ENCODE measurements at places on chromosomes 3 and 15. TPM values are rescaled to one million over a fixed set of nuclear protein-coding genes. Genes with fewer than 3 reads are reported as not detected.

Gene FBXL2
- 8.9 TPM for total RNA-seq

DNA sequence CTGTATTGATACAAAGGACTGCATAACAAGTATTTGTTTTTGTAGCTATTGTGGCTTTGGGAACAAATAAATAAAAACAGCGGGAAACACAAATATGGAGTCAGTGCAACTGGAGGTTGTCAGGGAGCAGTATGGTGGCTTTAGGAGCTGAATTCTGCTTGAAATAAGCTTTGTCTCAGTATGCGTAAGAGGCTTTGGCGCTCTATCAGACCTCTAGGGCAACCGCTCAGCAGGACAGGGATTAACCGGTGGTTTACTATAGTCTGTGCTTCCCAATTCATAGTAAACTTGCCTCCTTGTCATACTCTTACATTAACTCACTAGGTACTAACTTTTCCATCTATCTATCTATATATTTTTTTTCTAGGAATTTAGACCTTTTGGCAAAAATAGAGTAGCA, 104.6 kb downstream of the ZIC1 start:
- DNase-seq, result no peak
- H3K36me3 ChIP-seq, result no peaks in the 10 kb centered on the region
- no peaks in the 10 kb centered on the region for H3K4me1 ChIP-seq
- no peak overlapping the region for H3K4me3 ChIP-seq
- no peak overlapping the region for H3K27ac ChIP-seq

GRCh38 chr3:152646004-152646403, 188.9 kb upstream of the P2RY1 start:
- DNase-seq, result no peak
- no peak overlapping the region for H3K27ac ChIP-seq
- no peaks in the 10 kb centered on the region for H3K4me1 ChIP-seq
- no peak overlapping the region for H3K4me3 ChIP-seq
- H3K27me3 ChIP-seq, result no peaks in the 10 kb centered on the region

DNA sequence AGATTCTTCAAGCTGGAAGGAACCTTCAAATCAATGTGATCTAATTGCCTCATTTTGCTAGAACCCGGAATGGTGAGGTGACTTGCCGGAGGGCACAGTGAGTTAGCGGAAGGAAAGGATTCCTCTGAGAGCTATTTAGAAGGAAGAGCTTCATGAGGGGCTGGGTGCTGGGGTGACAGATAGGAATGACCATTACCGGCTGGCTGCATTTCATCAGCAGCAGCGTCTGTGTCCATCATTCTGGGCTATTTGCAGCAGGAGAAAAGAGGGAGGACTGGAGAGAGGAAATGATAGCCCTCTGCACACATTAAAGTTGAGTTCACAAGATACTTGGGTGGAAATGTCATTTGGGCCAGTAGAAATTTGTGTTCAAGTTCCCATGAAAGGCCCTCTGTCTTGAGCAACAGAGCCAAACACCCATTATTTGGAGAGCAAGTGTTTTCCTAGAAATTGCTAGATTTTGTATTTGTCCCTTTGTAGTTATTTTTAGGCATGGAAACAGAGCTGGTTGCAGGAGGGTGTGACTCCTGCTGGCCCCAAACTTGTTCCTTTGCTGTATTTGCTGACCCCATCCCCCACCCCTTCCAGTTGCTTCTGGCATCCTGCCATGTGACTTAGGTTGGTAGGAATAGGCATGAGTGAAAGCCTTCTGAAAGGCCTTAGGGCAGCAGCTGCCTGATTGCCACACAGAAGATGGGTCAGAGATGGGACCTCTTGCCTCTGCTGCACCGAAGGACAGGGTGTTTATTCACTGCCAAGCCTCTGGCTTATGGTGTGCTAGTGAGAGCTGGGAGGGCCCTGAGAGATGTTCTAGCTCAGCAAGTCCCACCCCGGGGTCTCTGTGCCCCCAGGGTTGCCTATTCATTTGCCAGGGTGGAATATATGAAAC, 87.5 kb upstream of the PLXNA1 start:
- peaks cover 22% of the 10 kb centered on the region for H3K4me1 ChIP-seq
- no peaks in the 10 kb centered on the region for H3K36me3 ChIP-seq
- DNase-seq, result peak; percentile 27

GRCh38 chr3:127532561-127533203, 57.9 kb downstream of the TPRA1 start:
- H3K4me1 ChIP-seq, result no peaks in the 10 kb centered on the region
- no peaks in the 10 kb centered on the region for H3K36me3 ChIP-seq
- H3K27ac ChIP-seq, result no peak overlapping the region
- DNase-seq, result no peak
- H3K4me3 ChIP-seq, result no peak overlapping the region
- H3K27me3 ChIP-seq, result peaks cover 2% of the 10 kb centered on the region

DNA sequence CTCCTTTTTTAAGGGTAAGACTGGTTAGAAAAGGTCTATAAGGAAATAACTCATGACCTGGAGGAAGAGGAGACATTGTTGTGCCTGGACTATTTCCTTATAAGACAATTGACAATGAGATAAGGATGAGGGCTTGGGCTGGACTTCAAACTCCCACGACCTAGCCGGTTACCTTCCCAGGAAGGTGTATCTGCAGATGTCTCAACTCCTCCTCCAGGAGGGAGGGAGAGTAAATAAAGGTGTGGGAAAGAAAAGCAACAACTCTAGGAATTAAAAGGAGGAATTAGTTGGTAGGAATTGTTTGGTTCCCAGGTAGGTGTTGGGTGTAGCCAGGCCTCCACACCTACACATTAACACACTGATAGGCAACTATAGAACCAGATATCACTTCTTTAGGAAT, 97.8 kb upstream of the TBL1XR1 start:
- no peak for DNase-seq
- no peak overlapping the region for H3K27ac ChIP-seq
- no peaks in the 10 kb centered on the region for H3K36me3 ChIP-seq

Measured in muscle of leg (tissue), 16 donors.